Thyroid gland (tissue), 4 donors: ENCODE measurements at places on chromosomes 3 and 15. TPM values are rescaled to one million over a fixed set of nuclear protein-coding genes. Genes with fewer than 3 reads are reported as not detected.

PKM gene
- total RNA-seq, result 270 TPM

CCNB2 gene
- 1.1 TPM for total RNA-seq

TMCC1 gene
- total RNA-seq, result 31.1 TPM

GRCh38 chr3:43523454-43524053 is 98.3 kb downstream of the ANO10 start:
- no peaks in the 10 kb centered on the region for H3K36me3 ChIP-seq
- DNase-seq, result no peak
- no peak overlapping the region for H3K27ac ChIP-seq

GRCh38 chr15:63339006-63339766 is 42.5 kb downstream of the CA12 start:
- no peak overlapping the region for H3K4me3 ChIP-seq
- no peak overlapping the region for H3K27ac ChIP-seq
- no peaks in the 10 kb centered on the region for H3K36me3 ChIP-seq
- no peaks in the 10 kb centered on the region for H3K4me1 ChIP-seq

- DNase-seq, result no peak
- H3K4me3 ChIP-seq, result no peak overlapping the region
- H3K36me3 ChIP-seq, result no peaks in the 10 kb centered on the region
- H3K27me3 ChIP-seq, result no peaks in the 10 kb centered on the region
- H3K27ac ChIP-seq, result no peak overlapping the region
- H3K4me1 ChIP-seq, result no peaks in the 10 kb centered on the region
Measured at GRCh38 chr15:48170981-48171380, 7.1 kb downstream of the MYEF2 start.

- peaks cover 20% of the 10 kb centered on the region for H3K4me1 ChIP-seq
- H3K36me3 ChIP-seq, result peaks cover 9% of the 10 kb centered on the region
- H3K27me3 ChIP-seq, result no peaks in the 10 kb centered on the region
- H3K4me3 ChIP-seq, result no peak overlapping the region
Measured at GRCh38 chr3:15557511-15557946, 36.0 kb upstream of the COLQ start.

DNA sequence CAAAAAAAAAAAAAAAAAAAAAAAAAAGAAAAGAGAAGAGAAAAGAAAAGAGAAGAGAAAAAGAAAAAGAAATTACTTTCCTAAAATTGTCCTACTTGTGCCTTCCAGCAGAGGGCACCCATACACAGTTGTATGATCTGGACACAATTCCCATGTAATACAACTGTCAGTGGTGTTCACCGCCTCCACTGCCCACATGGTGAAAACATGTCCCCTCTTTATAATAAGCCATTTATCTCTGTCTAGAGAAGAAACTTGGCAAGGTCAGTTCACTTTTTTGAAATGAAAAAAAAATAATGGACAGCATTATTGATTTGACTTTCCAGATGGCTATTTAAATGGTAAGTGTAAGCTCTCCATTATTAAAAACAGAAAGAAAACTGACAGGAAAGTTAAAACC is 459.4 kb downstream of the GBE1 start:
- no peaks in the 10 kb centered on the region for H3K4me1 ChIP-seq
- peak; percentile 7 for DNase-seq
- no peak overlapping the region for H3K27ac ChIP-seq

DNA sequence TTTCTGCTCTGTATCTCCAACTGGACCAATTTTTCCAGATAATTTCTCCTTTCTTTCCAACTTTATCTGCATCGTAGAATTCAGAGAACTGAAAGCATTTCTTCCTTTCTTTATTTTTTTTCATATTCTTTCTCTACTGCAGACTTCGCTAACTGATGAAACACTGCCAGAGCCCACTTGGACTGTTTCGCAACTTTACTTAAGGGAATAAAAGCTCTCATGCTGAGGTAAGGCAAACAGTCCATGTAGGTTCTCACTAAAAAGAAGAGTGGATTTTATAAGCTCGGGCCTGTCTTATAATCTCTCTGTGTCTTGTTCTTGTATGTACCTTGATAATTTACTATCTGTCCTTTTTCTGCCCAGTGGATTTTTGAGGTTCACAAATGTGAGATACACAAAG is 163.5 kb downstream of the CNTN4 start:
- no peak overlapping the region for H3K4me3 ChIP-seq
- H3K27me3 ChIP-seq, result no peaks in the 10 kb centered on the region
- no peak overlapping the region for H3K27ac ChIP-seq
- peak; percentile 8 for DNase-seq
- no peaks in the 10 kb centered on the region for H3K36me3 ChIP-seq

- no peaks in the 10 kb centered on the region for H3K36me3 ChIP-seq
- H3K4me1 ChIP-seq, result no peaks in the 10 kb centered on the region
- H3K27ac ChIP-seq, result no peak overlapping the region
- no peak overlapping the region for H3K4me3 ChIP-seq
- DNase-seq, result no peak
Measured at GRCh38 chr3:185717121-185717520, 107.7 kb downstream of the IGF2BP2 start.

DNA sequence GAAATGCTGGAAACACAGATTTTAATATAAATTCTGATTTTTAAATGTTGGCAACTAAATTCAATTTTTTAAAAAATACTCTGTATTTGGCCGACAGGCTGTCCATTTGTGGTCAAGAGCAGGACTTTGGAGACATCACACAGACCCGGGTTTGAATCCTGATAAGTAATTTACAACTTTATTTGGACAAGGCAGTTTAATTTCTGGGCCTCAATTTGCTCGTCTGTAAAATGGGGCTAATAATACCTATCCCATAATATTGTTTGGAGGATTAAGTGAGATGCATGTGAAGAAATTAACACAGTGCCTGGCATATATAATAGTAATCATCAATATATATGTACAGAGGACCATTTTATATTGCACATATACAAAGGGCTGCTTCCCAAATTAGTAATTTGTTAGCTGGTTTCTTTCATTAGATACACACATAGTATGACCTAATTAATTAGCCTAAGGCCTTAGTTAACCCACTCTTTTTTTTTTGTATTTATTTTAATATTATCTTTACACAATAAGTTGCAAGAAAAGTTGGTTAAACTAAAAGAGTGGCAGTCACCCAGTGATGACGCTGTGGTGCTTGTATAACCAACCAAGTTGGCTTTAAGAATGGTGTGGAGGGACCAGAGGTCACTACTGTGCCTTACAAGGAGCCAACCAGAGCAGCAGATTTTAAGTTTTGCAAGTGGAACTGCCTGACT is 665 bp downstream of the PIGB start:
- no peaks in the 10 kb centered on the region for H3K27me3 ChIP-seq
- peak overlapping the region; percentile 58 for H3K4me3 ChIP-seq
- peak; percentile 45 for DNase-seq
- H3K27ac ChIP-seq, result peak overlapping the region; percentile 89

GRCh38 chr15:49697121-49697520 is 76.3 kb downstream of the DTWD1 start:
- no peak for DNase-seq
- no peak overlapping the region for H3K27ac ChIP-seq
- no peaks in the 10 kb centered on the region for H3K4me1 ChIP-seq
- H3K27me3 ChIP-seq, result no peaks in the 10 kb centered on the region
- H3K4me3 ChIP-seq, result no peak overlapping the region

GRCh38 chr3:192422997-192423342 is 304.4 kb downstream of the FGF12 start:
- no peaks in the 10 kb centered on the region for H3K27me3 ChIP-seq
- no peak overlapping the region for H3K27ac ChIP-seq
- H3K4me1 ChIP-seq, result no peaks in the 10 kb centered on the region

GRCh38 chr3:189808246-189809007 is 177.2 kb downstream of the TP63 start:
- H3K27ac ChIP-seq, result no peak overlapping the region
- no peaks in the 10 kb centered on the region for H3K4me1 ChIP-seq
- H3K36me3 ChIP-seq, result no peaks in the 10 kb centered on the region
- no peaks in the 10 kb centered on the region for H3K27me3 ChIP-seq
- DNase-seq, result no peak

- DNase-seq, result no peak
- H3K36me3 ChIP-seq, result no peaks in the 10 kb centered on the region
- H3K27me3 ChIP-seq, result no peaks in the 10 kb centered on the region
- no peaks in the 10 kb centered on the region for H3K4me1 ChIP-seq
- no peak overlapping the region for H3K27ac ChIP-seq
Measured at GRCh38 chr3:5305684-5305989, 118.1 kb downstream of the EDEM1 start.

DNA sequence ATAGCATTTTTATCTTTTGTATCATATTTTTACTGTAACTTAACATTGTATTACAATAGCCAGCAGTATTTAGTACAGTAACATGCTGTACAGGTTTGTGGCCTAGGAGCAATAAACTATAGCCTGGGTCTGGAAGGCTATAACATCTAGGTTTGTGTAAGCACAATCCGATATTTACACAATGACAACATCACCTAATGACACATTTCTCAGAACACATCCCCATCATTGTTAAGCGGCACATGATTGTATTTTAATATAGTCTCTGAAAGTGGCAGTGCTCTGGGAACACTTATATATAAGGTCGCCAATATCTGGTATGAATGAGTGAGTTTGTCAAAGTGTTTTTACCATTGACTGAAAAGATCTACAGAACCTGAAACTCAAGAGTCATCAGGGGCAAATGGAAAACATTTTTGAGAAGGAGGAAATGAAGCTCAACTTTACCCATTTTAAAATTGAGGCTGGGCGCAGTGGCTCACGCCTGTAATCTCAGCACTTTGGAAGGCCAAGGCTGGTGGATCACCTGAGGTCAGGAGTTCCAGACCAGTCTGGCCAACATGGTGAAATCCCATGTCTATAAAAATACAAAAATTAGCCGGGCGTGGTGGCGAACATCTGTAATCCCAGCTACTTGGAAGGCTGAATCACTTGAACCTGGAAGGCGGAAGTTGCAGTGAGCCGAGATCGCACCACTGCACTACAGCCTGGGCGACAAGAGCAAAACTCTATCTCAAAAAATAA is 38.8 kb upstream of the TNFSF10 start:
- no peaks in the 10 kb centered on the region for H3K36me3 ChIP-seq
- no peaks in the 10 kb centered on the region for H3K27me3 ChIP-seq
- no peak overlapping the region for H3K4me3 ChIP-seq
- no peak for DNase-seq
- H3K4me1 ChIP-seq, result peaks cover 18% of the 10 kb centered on the region
- H3K27ac ChIP-seq, result peak overlapping the region; percentile 66

DNA sequence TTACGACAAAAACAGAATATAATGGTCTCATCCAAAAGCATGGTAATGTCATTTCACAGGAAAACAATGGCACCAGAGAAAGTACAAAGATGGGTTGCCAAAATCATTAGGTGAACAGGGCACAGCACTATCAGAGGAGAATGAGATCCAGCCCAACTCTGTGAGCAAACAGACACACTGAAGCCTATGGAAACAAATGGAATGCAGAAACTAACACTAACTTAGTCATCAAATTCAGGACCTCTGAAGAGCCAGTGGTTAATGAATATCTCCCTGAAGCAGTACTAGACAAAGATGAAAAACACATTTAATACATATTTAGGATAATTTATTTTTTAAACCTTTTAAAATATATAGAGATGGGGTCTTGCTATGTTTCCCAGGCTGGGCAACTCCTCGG is 14.6 kb upstream of the RPS17 start:
- H3K27me3 ChIP-seq, result no peaks in the 10 kb centered on the region
- H3K27ac ChIP-seq, result no peak overlapping the region
- no peak for DNase-seq
- H3K4me1 ChIP-seq, result no peaks in the 10 kb centered on the region

GRCh38 chr3:69540706-69541581 is 155.1 kb upstream of the FRMD4B start:
- DNase-seq, result peak; percentile 68
- H3K27me3 ChIP-seq, result no peaks in the 10 kb centered on the region
- peaks cover 42% of the 10 kb centered on the region for H3K4me1 ChIP-seq
- H3K36me3 ChIP-seq, result no peaks in the 10 kb centered on the region

DNA sequence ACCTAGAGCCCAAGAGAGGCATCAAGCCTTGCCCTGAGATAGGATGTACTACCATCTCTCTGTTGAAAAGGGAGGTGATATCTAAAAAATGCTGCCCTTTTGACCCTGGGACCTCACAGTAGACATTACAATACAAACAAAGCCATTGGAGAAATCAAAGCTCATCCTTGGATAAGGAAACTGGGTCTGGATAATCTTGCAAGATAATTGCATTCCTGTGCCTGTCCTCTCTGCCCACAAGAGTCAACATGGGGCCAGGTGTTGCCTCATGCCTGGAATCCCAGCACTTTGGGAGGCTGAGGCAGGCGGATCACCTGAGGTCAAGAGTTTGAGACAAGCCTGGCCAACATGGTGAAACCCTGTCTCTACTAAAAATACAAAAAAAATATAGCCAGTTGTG is 57.3 kb upstream of the DLG1 start:
- no peak overlapping the region for H3K4me3 ChIP-seq
- H3K27ac ChIP-seq, result peak overlapping the region; percentile 77
- peaks cover 38% of the 10 kb centered on the region for H3K4me1 ChIP-seq
- H3K27me3 ChIP-seq, result no peaks in the 10 kb centered on the region
- no peaks in the 10 kb centered on the region for H3K36me3 ChIP-seq

DNA sequence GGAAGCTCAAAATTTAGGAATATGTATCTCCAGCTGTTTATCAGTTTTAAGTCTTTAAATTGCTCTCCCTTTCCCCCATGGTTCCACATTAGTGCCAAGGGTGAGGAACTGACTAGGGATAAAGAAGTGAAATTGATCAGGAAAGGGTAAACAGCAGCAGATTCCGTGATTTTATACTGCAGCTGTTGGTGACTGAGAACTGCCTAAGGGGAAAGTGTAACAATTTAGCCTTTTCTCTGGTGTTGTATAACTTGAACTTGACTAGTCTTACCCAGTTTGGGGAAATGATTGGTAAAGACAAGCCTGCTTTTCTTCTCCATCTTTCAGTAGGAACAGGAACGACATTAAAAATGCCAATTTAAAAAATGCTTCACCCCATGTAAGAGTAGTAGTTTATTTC is 5.0 kb downstream of the SPRED1 start:
- no peak overlapping the region for H3K4me3 ChIP-seq
- DNase-seq, result no peak
- no peak overlapping the region for H3K27ac ChIP-seq
- peaks cover 39% of the 10 kb centered on the region for H3K4me1 ChIP-seq

GRCh38 chr3:62496503-62496902 is 123.2 kb upstream of the FEZF2 start:
- no peak overlapping the region for H3K27ac ChIP-seq
- H3K4me1 ChIP-seq, result peaks cover 4% of the 10 kb centered on the region
- no peak overlapping the region for H3K4me3 ChIP-seq
- no peaks in the 10 kb centered on the region for H3K27me3 ChIP-seq
- peak; percentile 5 for DNase-seq
- no peaks in the 10 kb centered on the region for H3K36me3 ChIP-seq

GRCh38 chr3:189119950-189120349 is 51.8 kb upstream of the TPRG1 start:
- no peaks in the 10 kb centered on the region for H3K27me3 ChIP-seq
- peaks cover 36% of the 10 kb centered on the region for H3K4me1 ChIP-seq
- DNase-seq, result no peak
- no peaks in the 10 kb centered on the region for H3K36me3 ChIP-seq
- H3K4me3 ChIP-seq, result no peak overlapping the region
- H3K27ac ChIP-seq, result no peak overlapping the region

DNA sequence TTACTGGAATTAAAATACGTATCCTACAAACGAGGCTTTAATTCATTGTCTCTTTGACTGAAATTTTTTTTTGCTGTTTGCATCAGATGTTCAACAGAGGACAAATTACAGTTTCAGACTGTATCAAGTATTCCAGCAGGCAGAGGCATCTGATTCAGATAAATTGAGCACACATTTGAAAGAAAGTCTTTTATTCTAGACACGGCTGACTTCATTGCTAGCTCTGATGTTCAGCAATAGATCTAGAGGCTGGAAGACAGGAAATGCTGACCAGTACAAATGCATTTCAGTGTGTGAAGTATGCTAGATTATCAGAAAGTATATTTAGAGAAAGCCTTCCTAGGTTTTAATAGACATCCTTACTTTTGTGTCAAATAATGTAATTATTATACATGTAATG is 472.2 kb downstream of the NLGN1 start:
- H3K4me1 ChIP-seq, result no peaks in the 10 kb centered on the region
- H3K36me3 ChIP-seq, result no peaks in the 10 kb centered on the region
- H3K27ac ChIP-seq, result no peak overlapping the region
- H3K27me3 ChIP-seq, result no peaks in the 10 kb centered on the region
